ENCODE measurements at places on chromosomes 3 and 15.
A peak's percentile ranks its signal among the peaks of the same experiment; 100 is the strongest.

DNA sequence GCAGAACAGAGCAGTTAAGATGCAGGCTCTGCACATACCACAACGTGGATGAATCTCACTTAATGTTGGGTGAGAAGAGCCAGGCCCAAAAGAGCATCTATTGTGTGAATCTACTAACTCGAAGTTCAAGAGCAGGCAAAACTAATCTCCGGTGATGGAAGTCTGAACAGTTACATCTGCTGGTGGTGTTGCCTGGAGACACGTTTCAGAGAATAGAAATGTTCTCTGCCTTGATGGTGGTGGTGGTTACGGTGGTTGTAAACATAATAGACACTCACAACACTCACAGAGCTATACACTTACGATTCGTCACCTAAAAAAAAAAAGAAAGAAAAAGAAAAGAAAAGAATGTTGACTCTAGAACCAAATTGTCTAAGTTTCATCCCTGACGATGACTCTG is 86.8 kb downstream of the LIPC start:
- no peak for DNase-seq
- peaks cover 59% of the 10 kb centered on the region for H3K4me1 ChIP-seq
- H3K27me3 ChIP-seq, result no peaks in the 10 kb centered on the region
- H3K36me3 ChIP-seq, result peaks cover 8% of the 10 kb centered on the region
- no peak overlapping the region for H3K4me3 ChIP-seq
- H3K27ac ChIP-seq, result peak overlapping the region; percentile 63

DNA sequence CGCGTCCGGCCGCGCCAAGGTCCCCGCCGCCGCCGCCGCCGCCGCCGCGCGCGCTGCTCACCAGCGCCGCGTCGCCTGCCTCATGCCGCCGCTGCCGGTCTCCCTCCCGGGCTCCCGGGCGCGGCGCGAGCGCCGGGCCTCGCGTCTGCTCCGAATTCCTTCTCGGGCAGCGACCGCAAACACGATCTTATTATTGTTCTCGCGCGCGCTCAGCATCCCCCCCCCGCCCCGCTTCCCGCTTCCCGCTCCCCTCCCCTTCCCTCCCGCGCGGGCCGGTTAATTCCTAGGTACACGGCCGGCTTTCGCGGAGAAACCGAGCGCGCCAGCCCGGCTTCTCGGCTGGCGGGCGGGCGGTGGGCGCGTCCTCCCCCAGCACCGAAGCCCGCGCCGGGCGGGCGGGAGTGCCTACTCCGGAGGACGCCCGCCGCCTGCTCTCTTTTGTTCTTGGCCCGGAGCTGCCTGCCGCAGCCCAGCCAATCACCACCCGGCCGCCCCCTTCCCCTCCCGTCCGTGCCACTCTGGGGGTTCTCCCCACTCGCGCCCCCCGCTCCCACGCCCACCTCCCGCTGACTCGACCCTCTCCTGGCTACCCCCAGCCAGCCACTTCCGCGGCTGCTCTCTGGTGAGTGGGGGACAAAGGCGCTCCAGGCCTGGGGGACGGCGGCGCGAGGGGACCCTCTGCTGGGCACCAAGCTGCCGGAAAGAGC is at the start of gene HDGFL3:
Gene HDGFL3 (minus strand): TSS at position 164 of the 707 bp plus-strand sequence. CDS start 409 bp downstream, outside the sequence.
- peak within 1 kb of the TSS; percentile 85 for H3K4me3 ChIP-seq
- peaks cover 10% of the 10 kb centered on the region for H3K4me1 ChIP-seq
- peak within 1 kb of the TSS; percentile 84 for H3K27ac ChIP-seq
- H3K27me3 ChIP-seq, result peaks cover 28% of the 10 kb centered on the region

DNA sequence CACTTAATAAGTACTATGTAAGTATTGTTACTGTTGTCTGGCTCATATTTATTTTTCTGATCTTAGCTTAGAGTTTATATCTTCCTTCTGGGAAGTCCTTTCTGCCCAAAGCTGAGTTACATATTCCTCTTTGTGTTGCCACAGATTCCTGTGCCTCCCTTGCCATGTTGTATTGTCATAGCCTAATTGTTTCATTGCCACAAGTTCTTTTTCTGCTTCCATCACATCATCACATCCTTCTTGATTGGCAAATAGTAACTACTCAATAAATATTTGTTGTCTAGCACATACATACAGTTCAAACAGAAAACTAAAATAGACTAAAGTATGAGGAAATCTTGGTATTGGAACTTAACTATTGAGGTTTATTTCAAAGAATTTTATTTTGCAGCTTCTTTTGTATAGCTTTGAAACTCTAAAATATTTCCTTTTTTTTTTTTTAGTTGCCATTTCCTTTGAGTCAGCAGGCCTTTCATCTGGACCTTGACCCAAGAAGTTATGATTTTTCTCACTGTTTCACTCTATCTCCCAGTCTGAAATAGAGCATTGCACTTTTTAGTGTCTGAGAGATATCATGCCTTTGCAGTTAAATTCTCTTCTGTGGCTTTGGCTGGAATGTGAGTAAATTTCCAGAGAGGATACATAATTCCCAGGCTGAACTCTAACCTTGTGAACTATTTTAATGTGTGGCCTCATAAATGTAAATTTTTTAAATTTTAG is 98.2 kb downstream of the ZNF609 start:
- H3K27ac ChIP-seq, result no peak overlapping the region
- H3K4me1 ChIP-seq, result peaks cover 32% of the 10 kb centered on the region
- H3K27me3 ChIP-seq, result no peaks in the 10 kb centered on the region
- DNase-seq, result no peak

DNA sequence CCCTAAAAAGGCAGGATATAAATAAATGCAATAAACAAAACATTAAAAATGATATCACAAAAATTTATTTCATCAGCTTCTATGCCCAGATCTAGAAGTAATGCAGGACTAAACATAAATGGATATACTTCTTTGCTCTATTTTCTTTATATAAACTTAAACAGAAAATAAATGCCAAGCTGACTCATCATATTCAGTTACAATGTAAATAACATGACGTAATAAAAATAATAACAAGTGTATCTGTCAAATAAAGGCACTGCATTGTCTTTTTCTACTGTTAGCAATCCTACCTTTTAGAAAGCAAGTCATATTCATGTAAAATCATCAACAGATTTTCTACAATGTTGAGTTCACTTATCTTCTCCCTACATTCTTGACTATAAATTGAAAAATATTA is 61.6 kb downstream of the NEK10 start:
- H3K27ac ChIP-seq, result no peak overlapping the region
- no peak overlapping the region for H3K4me3 ChIP-seq
- no peaks in the 10 kb centered on the region for H3K36me3 ChIP-seq
- DNase-seq, result no peak
- peaks cover 2% of the 10 kb centered on the region for H3K27me3 ChIP-seq

- no peak overlapping the region for H3K4me3 ChIP-seq
- no peaks in the 10 kb centered on the region for H3K36me3 ChIP-seq
- no peaks in the 10 kb centered on the region for H3K27me3 ChIP-seq
- H3K27ac ChIP-seq, result no peak overlapping the region
- no peaks in the 10 kb centered on the region for H3K4me1 ChIP-seq
Measured at GRCh38 chr3:69803681-69804270, 64.5 kb downstream of the MITF start.

DNA sequence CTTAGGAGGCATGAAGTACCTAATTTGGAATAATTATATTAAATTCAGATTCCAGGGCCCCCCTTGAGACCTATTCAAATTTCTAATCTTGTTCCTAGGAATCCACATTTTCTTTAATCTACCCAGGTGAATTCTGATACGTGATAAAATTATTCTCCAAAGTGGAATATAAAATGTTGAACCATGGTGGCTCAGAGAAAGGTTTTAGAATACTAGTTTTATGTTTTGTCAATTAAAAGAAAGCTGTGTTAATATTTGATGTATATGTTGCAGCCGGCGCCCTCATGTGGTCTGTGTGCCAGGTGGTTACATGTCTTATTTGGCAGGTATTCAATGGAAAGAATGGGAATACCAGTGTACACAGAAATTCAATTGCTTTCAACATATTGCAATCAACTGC is 321.8 kb downstream of the FEZF2 start:
- no peaks in the 10 kb centered on the region for H3K4me1 ChIP-seq
- no peak overlapping the region for H3K27ac ChIP-seq
- no peaks in the 10 kb centered on the region for H3K27me3 ChIP-seq

DNA sequence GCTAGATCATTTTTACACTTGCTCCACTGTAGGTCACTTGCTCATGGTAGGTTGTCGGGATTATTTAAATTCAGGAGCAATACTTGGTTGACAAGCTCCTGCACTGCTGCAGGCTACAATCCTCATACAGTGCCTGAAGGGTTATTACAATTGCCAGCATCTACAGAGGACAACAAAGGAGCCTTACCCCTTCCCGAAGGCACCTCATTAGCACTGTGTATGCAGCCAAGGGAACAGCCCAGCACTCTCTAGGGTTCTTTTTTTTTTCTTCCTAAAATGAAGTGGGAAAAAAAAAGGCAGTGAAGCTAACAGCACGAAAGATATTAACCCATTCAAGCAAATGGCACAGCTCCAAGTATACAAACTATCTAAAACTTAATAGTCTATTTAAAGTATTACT is 142.7 kb downstream of the ULK4 start:
- no peak overlapping the region for H3K4me3 ChIP-seq
- no peaks in the 10 kb centered on the region for H3K27me3 ChIP-seq
- no peaks in the 10 kb centered on the region for H3K4me1 ChIP-seq
- no peak for DNase-seq
- H3K36me3 ChIP-seq, result peaks cover 5% of the 10 kb centered on the region

GRCh38 chr15:56040081-56041035 is 46.9 kb upstream of the NEDD4 start:
- peaks cover 73% of the 10 kb centered on the region for H3K4me1 ChIP-seq
- peak; percentile 39 for DNase-seq
- H3K27me3 ChIP-seq, result peaks cover 3% of the 10 kb centered on the region
- peak overlapping the region; percentile 63 for H3K27ac ChIP-seq
- peaks cover 26% of the 10 kb centered on the region for H3K36me3 ChIP-seq
- H3K4me3 ChIP-seq, result no peak overlapping the region

- DNase-seq, result no peak
- peak overlapping the region; percentile 95 for H3K27ac ChIP-seq
- H3K27me3 ChIP-seq, result no peaks in the 10 kb centered on the region
- peaks cover 51% of the 10 kb centered on the region for H3K4me1 ChIP-seq
- peaks cover 24% of the 10 kb centered on the region for H3K36me3 ChIP-seq
- peak overlapping the region; percentile 54 for H3K4me3 ChIP-seq
Measured at GRCh38 chr3:4409971-4410573, 57.0 kb downstream of the SUMF1 start.
